ENCODE measurements at places on chromosomes 6 and 20. TPM values are rescaled to one million over a fixed set of nuclear protein-coding genes. Genes with fewer than 3 reads are reported as not detected.

Gene GSTA1
- not detected for total RNA-seq

Gene SNAP91
- total RNA-seq: 0.05 TPM

Gene TAGAP
- 0.03 TPM for total RNA-seq

Gene BEND3
- total RNA-seq: 3.1 TPM

Gene CALHM6
- total RNA-seq: 2.1 TPM

Gene SLC4A11
- total RNA-seq: 0.82 TPM

Gene KIF25
- 0.51 TPM for total RNA-seq

Gene SIRPG
- not detected for total RNA-seq

Gene HSPA12B
- total RNA-seq: not detected

Gene PAK5
- not detected for total RNA-seq

Gene FAM83C
- not detected for total RNA-seq

Gene ZDHHC14
- 4.7 TPM for total RNA-seq

Gene RAB44
- not detected for total RNA-seq

Gene PSMB9
- total RNA-seq: 10.4 TPM

Gene TMEM244
- total RNA-seq: not detected

Gene TMEM30A
- 62.1 TPM for total RNA-seq

Gene SYCP2
- 3.9 TPM for total RNA-seq

Gene MUC22
- total RNA-seq: not detected

Gene DAAM2
- 11.7 TPM for total RNA-seq

Gene TRPC4AP
- 34.8 TPM for total RNA-seq

Gene ADTRP
- not detected for total RNA-seq

Gene MEI4
- total RNA-seq: 0.08 TPM

Gene SLC22A1
- total RNA-seq: 0.95 TPM

Gene ARG1
- total RNA-seq: not detected

Gene BACH2
- 0.77 TPM for total RNA-seq

Gene ATP9A
- 20.3 TPM for total RNA-seq

Gene DNAH8
- not detected for total RNA-seq

Gene DLK2
- total RNA-seq: 0.83 TPM

Gene ETV7
- not detected for total RNA-seq

Gene DOK5
- total RNA-seq: 2.8 TPM

Gene PRL
- not detected for total RNA-seq

Gene PNLDC1
- not detected for total RNA-seq

Gene OPRM1
- total RNA-seq: not detected

Gene NKAPL
- not detected for total RNA-seq

Gene XKR7
- 0.11 TPM for total RNA-seq

Gene TCF15
- not detected for total RNA-seq

Gene GABRR1
- not detected for total RNA-seq
